ENCODE measurements at places on chromosomes 4 and X.

DNA sequence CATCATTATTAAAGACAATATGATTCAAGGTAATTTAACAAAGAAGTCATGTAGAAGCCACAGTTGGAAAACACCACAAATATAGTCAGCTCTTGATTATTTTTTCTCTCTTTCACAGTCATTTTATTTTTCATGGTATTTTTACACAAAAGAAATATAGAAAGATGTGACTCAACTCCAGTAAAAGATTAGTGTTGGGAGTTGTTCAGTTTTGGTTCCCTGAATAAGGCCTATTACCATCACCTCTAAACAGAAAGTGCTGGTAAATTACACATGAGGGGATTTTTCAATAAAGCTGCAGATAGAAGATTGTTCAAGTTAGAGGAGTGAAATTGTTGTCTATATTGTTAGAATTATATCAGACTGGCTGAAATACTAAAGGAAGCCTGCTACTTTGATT is 107.0 kb downstream of the DDIT4L start:
- no peak for DNase-seq

DNA sequence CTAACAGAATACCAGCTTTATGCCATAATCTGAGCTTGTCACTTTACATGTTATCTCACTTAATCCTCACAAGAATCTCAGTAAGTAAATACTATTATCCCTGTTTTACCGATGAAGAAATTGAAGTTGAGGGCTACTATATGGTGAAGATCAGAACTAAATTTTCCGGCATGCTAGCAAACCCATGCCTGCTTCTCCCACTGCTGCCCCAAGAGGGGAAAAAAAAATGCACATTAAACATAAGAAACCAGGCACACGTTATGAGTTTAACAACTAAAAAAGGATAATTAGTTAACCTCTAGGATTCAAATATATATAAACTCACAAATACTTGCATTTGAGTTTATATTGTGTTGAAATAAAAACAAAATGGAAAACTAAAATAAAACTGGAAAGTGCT is 10.8 kb downstream of the SLC10A7 start:
- DNase-seq, result no peak

- DNase-seq, result no peak
Measured at GRCh38 chr4:127182687-127183086, 450.1 kb upstream of the INTU start.

- no peak for DNase-seq
Measured at GRCh38 chr4:117137145-117137544, 51.8 kb upstream of the TRAM1L1 start.

- DNase-seq, result no peak
Measured at GRCh38 chr4:7381221-7381889, 53.4 kb downstream of the PSAPL1 start.

- DNase-seq, result no peak
Measured at GRCh38 chr4:11487139-11487538, 58.4 kb upstream of the HS3ST1 start.

- no peak for DNase-seq
Measured at GRCh38 chr4:74953647-74954046, 20.7 kb downstream of the PARM1 start.

GRCh38 chr4:41256740-41257256 is at the start of gene UCHL1:
Gene UCHL1, plus strand, starts transcription at chr4:41256928. Its CDS starts 49 bp downstream, at chr4:41256977.
- peak; percentile 72 for DNase-seq

- no peak for DNase-seq
Measured at GRCh38 chr4:21136051-21136630, 435.9 kb downstream of the PACRGL start.

GRCh38 chr4:123398066-123398852 is 1.7 kb downstream of the SPRY1 start:
- DNase-seq, result no peak

- DNase-seq, result no peak
Measured at GRCh38 chr4:148214529-148215166, 227.6 kb downstream of the NR3C2 start.

DNA sequence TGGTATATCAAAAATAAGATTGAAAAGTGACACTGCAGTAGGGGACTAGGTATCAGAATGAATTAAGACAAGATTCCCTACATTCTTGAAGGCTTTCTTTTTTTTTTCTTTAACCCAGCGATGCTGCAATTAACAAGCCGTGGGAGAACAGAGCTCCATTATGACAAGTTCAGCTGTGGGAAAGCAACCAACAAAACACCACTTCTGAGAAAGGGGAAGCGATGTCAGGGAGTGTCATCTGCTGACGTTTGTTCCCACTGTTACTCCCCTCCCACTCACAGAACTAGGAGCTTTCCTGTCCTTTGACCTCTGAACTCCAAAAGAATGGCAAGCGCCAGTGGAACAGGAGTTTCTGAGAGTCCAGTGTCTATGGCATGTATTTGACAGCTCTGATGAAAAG is 90.2 kb upstream of the SLITRK2 start:
- no peak for DNase-seq

GRCh38 chr4:128793859-128794672 is 15.4 kb upstream of the JADE1 start:
- DNase-seq, result no peak

DNA sequence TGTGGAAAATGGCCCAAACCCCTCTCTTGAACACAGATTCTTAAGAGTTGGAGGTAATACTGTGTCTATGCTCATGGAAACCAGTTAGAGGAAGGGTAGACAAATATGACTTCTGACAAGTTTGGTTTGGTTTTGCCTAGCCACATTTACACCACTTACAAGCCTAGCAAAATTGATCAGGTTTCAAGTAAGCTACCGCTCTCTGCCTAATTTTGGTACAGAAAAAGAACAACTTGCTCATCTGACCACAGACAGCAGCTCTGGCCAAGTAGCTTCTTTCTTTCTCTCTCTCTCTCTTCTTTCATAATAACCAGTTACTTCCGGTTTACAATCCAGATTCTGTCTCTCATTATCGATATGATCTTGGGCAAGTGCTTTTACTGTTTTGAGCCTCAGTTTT is 260.0 kb downstream of the GLUD2 start:
- no peak for DNase-seq

All from NCI-H1436 treated with DMSO at 0.1 percent for 48 hours (cell line).